Activated T-cell treated with anti-CD3 and anti-CD28 coated beads for 1 hour (primary cell): ENCODE measurements at places on chromosomes 6 and 20.
A peak's percentile ranks its signal among the peaks of the same experiment; 100 is the strongest.

GRCh38 chr20:19730706-19731105 is 27.4 kb upstream of the RIN2 start:
- DNase-seq, result no peak

GRCh38 chr6:151073146-151073545 is 166.6 kb upstream of the AKAP12 start:
- DNase-seq, result no peak

DNA sequence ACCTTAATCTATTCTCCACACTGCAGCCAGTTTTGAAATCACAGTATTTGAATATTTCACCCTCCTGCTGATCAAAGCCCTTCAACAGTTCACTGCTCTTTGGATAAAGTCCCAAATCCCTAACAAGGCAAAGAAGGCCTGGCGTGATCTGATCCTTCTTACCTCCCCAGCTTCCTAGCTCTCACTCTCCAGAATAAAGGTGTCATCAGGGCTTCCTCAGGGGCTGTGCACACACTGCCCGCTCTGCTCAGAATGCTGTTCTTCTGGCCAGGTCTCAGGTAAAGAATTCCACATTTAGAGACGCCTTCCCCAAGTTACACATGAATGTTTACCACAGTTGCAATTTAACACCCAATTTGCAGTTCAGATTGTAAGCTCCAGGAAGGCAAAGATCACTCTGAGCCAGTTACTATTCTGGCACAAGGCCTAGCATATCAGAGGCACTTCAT is 58.9 kb upstream of the MCM9 start:
- no peak for DNase-seq

DNA sequence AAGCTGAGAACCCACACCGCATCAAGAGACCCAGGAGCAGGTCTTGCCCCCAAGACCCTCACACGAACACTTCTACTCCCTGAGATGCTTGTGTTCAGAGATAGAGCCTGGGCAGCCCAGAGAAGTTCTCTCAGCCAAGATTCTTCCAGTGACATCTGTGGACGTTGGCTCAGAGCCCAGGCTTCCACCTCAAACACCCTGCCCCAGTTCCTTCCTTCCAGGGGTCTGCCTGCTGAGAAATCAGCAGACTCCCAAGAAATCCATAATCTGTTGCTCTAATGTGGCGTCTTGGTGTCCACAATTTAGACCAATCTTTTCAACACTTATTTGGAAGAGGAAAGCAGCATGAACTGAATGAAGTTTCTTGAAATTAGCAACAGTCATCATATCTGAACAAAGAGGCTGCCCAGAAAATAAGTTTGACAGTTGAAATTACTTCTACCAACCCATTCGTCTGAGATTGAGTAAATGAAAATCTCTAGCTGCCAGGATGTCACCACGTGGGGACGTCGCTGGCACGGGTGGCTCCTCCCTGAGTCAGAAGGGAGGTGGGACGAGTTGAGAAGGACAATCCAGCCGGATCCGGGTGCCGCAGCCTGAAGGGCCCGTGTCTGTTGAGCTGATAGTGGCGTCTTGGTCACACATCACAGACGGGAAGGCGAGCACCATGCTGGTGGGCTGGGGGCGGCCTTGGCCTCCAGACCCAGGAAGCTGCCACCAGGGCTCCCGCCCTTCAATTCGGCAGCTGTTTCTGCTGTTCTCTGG is 400.9 kb downstream of the TAF4 start:
- no peak for DNase-seq

- no peak for DNase-seq
Observed at GRCh38 chr6:119566546-119567260, 217.1 kb upstream of the MAN1A1 start.

DNA sequence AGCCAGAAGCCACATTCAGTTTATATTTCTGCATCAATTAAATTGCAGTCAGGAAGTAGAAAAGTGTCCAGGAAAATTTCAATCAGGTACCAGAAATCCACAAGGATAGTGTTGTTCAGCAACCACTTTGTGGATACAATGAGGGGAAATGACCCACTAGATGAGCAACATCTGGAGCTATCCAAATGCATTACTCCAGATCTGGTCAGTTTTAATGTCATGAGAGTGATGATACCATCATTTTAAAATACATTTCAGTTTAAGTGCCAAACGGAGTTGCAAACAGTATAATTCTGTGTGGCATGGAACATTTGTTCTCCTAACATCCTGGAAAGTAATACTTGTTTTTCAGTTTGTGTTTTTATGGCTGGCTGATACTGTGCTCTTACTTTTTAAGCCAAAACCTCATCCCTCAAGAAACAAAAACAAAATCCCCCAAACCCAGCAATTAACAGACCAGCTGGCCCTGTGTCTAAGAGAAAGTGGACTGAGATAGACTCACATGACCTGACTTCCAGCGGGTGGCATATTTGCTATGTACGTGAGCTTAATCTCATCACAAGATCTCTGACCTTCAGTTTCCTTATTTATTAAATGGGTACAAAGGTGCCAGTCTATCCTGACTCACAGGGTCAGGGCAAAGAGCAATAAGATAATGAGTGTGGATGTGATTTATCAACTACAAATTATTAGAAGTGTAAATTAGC is 58.8 kb upstream of the CNKSR3 start:
- DNase-seq, result no peak

DNA sequence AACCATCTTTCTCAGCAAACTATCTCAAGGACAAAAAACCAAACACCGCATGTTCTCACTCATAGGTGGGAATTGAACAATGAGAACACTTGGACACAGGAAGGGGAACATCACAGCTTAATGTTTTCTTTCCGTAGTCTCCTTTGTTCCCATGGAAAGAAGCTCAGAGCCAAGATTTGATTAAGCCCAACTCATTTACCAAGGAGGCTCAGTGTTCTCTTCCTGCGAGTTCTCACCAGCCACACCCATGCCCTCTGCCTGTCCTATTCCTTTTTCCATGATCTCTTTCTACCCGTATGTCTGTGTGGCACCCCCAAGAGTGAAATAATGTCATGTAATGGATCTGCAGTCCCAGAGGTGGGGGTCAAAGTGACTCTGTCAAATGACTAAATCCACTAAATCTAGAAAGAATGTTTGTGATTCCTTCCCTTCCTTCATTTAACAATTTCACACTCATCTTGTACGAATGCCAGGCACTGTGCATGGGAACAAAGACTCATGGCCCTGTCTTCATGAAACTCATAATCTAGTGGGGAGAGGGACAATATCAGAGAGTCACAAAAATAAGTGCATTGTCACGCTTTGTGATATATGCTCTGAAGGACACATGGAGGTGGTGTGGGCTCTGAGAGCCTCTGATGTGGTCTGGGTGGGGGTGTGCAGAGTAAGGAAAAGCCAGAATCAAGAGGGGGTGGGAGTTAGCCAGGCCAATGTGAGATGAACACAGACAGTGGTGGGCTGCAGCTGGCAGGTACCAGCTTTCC is 292.1 kb downstream of the CDC5L start:
- no peak for DNase-seq

DNA sequence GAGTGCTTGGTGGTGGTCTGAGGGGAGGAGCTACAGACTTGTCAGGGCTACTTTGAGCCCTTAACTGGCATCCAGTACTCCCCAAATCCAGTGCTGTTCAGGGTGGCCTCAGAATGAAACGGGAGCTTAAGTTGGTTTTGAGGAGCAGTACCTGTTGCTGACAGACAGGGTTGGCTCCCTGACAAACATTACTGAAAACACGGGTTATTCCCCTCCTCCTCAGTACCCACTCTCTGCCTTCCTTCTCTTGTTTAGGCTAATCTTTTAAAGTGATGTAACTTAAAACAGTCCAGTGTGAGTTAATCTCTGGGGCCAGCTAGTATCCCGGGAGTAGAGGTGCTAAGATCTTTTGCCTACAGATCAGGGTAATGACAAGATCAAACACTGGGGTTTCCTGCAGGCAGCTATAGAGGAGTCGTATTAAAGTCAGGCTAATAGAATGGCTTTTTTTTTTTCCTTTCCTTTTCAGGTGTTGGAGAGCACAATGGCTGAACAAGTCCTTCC is 3.7 kb downstream of the TNFAIP3 start:
- DNase-seq, result no peak

DNA sequence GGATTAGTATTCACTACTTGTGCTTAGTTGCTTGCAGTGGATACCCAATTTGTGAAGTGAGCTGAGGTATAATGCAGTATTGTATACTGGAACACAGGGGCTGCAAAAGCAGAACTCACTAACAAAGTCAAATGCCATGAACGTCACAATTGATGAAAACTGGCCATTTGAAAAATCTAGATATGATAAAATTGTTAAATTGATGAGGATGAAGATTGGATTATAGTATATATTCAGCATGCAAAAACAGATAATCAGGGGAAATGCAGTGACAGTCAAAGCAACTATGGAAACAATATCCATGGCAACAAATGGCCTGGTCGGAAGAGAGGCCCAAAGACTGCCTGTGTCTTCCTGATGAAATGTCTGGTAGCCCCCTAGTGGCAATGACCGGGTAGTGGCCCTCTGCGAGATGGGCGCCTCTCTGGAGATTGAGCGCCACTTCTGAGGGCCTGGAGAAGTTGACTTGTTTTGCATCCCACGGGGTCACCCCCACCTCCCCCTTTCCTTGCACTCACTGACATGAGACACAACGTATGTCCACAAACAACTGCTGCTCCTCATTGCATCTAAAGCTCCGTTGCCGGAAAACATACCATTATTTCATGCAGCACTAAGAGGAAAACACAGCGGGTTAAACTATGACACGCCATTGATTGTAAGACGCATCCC is 43.6 kb downstream of the C6orf15 start:
- DNase-seq, result peak; percentile 54

- no peak for DNase-seq
Observed at GRCh38 chr6:26360451-26361416, 4.3 kb upstream of the BTN3A2 start.

DNA sequence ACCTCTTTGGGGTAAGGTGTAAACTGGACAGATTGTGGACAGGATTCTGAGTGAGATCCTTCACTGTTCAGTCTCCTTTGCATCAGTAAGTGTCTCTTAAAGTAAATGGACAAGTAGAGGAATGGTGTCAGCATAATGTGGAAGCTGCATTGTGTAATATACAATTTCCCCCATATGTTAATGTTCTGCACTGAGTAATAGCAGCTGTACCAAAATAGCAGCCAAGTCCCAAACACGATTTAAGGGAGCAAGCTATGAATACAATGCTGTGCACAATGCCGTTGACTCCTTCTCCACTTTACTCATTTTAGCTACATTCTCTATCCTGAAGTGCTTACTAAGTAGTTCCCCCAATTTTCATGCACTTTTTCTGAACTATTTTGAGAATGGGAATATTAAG is 21.1 kb upstream of the TRIM26 start:
- no peak for DNase-seq

DNA sequence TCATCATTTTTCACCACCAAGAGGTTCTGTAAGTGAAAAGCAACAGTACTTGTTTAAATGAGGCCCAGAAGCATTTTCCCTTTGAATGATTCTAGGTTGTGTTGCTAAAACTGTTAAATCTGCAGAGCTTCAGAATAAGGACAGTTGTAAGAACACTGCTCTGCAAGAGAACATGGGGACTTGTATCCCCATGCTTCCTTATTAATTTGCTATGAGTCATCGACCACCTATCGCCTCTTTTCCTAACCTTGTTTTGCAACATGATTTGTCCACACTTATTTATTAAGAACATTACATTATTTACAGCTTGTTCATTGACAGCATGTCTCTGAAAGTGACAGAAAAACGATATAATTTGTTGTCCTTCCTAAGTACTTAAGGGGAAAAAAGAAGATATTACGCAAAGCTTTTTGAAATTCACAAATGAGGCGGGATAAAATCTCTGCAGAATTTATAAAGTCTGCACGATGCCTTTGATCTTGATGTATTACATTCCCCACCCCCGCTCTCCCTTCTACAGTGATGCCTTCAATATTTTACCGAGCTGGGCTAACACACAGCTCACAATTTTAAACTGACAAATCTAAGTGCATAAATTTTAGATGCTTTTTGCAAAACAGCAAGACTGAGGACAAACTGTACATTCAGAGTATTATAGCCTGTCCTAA is 220.0 kb upstream of the SPTLC3 start:
- no peak for DNase-seq

GRCh38 chr20:56409521-56409920 is 2.5 kb upstream of the CASS4 start:
- DNase-seq, result no peak

DNA sequence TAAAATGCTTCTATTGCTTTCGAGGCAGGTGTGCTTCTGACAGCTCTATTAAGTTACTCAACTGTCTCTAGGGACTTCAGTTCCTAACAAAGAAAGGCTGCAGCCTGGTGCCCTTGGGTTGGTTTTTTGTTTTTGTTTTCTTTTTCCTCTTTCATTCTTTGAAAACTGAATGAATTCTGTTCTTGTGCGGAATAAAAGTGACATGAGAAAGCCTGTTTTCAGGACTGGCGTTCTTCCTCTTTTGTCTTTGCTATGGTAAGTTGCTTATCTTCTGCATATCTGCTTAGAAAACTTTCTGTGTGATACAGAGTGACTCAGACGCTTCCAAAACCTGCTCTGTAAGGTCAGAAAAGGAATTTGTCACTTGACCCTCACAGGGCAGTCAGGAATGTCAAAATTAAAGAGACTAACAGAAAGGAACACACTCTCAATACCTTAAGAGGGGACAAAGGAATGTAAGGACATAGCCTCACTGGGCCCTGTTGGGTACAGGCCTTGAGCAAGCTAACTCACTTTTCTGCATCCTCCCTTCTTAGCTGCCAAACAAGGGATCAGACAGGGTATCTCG is 56.2 kb upstream of the NHSL1 start:
- DNase-seq, result no peak

GRCh38 chr20:47576516-47577033 is 74.9 kb downstream of the NCOA3 start:
- no peak for DNase-seq

DNA sequence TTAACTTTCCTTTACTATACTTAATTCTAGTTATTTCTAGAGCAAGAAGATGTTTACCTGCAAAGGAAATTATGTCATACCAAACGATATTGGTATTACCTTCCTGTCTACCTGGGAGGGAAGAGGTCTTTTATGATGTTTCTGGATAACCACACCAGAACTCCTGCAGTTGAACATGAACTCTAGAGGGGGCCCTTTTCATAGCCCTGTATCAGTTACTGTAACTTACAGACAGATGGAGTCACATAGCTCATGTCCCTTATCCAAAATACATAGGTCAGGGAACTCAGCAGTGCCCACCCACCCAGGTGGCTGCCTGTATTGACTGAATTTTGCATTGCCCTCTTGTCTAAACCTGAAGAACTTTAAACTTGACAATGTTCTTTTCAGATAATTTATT is 35.1 kb upstream of the MYL9 start:
- no peak for DNase-seq

DNA sequence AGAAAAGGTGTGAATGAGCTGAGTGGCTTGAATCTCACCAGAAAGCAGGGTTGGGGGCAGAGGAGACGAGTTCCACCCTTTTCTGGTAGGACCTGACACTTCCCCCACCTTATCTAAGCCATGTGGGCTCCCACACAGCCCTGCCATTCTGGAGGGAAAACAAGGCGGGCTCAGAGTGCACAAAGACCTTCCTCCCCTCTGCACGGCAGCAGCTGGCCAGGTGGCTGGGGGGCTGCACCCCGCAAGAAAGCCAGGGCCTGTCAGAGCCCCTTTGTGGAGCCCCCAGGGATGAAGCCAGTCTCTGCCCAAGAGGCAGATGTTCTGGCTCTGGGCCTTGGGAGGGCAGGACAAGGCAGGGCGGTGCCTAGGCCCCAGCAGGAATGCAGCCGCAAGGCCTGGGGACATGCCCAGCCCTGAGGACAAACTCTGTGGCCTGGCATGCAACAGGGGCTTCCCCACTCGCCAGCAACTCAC is 48.4 kb upstream of the DSN1 start:
- DNase-seq, result no peak
